AML-193 (cell line): ENCODE measurements at places on chromosomes 6 and 20.

DNA sequence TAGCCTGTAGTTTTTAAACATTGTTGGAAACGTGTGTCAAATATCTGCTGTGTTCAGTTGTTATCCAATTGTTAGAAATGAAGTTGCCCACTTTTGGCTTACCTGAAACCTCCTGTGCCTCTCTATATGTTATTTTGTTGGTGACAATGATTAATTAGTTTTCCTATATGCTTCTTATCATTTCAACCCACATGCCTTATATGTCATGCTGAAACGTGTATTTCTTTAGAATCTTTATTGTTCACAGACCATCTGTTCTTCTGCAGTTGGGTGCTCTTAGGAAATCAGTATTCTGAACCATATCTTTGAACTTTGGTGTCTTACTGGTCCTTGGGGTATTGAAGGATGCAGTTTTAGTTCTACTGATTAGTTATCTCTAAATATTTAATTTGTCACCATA is 91.2 kb upstream of the SCGN start:
- no peak for DNase-seq

GRCh38 chr6:168407842-168408241 is 33.1 kb upstream of the SMOC2 start:
- no peak for DNase-seq

DNA sequence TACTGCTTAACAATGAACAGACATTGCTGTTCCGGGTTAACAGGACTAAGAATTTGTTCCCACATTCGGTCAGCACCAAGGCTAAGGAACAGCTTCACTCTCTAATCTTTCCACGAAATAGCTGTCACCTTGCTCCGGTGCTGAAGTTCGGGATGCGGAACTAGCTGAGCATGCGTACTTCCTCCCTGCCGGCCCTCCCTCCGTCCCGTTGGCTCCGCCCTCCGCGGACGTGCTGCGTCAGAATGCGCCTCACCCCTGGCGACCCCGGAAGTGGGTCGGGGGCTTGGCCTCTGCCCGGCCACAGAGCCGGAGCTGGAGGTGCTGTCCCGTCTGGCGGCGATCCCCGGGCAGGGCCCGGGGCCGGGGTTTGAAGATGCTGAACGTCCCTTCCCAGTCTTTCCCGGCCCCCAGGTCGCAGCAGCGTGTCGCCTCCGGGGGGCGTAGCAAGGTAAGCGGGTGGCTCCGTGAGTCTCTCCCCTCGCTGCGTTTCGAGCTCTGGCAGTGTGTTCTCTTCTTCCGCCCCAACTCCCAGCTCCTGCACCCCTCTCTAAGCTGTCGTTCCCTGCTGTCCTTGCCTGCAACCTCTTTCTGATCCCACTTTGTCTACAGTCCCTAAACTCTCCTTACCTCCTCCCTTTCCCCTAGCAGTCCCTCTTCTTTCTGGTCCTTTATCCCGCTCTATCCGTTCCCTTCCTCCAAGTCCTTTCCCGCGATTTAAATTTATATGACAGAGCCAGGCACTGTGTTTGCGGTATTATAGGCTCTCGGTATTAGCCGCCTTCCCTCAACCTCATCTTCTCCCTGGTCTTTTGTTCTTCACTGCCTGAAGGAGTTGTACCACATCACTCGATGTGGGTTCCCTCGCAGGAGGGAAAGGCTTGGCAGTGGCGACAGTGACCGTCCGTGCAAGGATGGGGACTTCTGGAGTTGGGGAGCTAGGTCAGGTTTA is at the start of gene CYB5R4:
TSS of gene CYB5R4 (plus strand) at position 280 of the 949 bp plus-strand sequence. CDS start at position 374, 94 bp downstream.
- DNase-seq = peak; percentile 95

- no peak for DNase-seq
Measured at GRCh38 chr20:40463171-40463570, 225.9 kb downstream of the MAFB start.

GRCh38 chr6:13915561-13916229 is 9.1 kb upstream of the RNF182 start:
- DNase-seq = no peak
